ENCODE measurements at places on chromosomes 4 and X.

DNA sequence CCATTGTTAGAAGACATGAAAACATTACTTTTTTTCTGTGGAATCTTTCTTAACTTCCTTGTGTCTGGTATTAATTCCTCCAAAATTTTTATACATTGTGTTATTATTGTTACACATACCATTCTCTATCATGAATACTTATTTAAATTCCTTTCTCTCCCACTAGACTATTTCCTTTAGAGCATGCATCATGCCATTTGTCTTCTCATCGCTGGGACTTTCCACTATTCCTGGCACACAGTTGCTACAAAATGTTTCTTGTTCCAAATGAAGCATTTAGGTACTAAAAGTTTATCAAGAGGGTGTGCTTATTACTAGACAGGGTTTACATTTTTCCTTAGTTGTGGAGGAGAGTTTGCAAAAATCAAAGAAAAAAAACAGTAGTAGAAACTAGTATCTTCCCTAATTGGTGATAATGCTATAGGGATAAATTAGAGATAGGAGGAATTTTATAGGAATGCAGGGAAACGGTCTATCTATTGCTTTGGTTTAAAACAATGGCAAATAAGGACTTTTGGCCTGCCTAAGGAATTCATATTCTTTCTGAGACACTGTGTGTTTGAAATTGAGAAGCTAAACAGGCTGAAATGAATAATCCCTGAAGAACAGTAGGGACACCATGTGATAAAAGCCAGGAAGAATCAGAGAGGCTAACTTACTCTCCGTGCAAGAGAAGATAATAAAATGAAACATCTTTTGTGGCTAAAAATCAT, 187.5 kb upstream of the TBC1D9 start:
- peak; percentile 4 for DNase-seq

DNA sequence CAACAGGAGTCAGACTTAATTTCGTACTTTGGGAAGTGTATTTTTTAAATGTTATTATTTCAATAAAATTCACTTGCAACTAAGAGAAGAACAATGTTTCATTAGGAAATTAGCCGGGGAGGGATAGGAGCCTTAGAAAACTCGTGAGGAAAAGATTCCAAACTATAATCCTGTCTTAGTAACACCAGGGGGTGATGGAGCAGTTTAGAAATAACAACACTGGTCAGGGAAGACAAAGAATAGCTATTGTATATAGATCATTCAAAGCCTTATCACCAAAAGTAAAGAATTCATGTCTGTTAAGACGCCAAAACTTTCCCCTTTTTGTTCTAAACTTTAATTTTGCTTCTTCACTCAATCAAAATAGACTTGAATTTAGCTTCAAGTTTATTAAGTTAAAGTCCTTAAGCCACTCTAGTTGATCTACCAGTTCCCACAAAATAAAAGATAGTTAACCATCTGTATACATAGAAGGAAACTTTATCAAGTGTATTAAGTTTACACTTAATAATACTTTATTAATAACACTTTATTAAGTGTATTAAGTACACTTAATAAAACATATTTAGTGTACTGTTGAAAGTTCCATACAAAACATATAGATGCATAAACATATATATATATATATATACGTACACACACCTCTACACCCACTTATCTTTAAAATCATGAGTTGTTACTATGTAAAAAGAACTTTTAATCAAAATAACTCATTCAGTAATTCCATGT, 60.5 kb downstream of the ARAP2 start:
- no peak for DNase-seq

- DNase-seq: peak; percentile 64
Measured at GRCh38 chr4:70183168-70183939, 12.2 kb upstream of the ODAM start.

DNA sequence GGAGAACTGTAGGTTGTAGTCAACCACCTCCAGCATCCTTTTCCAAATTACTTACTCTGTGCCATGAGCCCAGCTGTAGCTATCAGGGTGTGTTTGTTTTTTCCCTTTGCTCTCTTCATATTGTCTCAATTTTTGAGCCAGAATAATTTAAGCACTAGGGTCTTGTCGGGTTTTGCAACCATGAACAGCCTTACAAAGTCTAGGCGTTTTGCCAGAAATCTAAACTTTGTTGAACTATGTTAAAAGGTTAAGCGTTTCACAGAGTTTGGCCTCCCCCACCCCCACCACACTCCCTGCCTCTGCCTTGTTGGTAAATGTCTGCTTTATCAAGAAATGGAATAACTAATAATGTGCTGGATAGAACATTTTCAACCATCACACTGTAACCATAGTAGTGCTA, 190.6 kb upstream of the TTC29 start:
- no peak for DNase-seq

- DNase-seq: peak; percentile 38
Measured at GRCh38 chr4:139552517-139553307, 3.3 kb downstream of the SETD7 start.

- peak; percentile 70 for DNase-seq
Measured at GRCh38 chr4:41538017-41538733, at the start of gene LIMCH1. Gene LIMCH1, plus strand, starts transcription at chr4:41538157. Its CDS starts 67,839 bp downstream, at chr4:41605996.

Data from lung microvascular endothelial cell (primary cell).